ENCODE measurements at places on chromosomes 16 and 17. TPM values are rescaled to one million over a fixed set of nuclear protein-coding genes. Genes with fewer than 3 reads are reported as not detected.

Gene HSPB9
- not detected for total RNA-seq

Gene MMP25
- 1.2 TPM for total RNA-seq

DNA sequence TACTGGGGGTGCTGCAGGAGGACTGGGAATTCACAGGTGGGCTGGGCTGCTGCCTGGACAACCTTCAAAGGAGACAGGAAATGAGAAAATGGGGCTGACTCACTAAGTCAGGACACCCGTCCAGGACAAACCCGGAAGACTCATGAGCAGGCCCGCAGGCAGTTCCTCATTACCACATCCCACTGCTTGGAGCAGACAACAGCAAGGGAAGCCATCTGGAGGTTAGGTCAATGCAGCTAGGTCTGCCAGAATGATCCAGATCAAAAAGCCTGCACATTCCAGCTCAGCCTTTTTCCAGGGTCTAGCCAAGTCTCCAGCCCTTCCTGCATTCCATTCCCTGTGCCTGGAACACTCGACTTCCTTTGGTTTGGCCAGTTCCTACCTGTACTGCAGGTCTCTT lies 536.5 kb upstream of the CDH11 start:
- no peak for DNase-seq

GRCh38 chr17:40563220-40564052 lies 1.8 kb downstream of the CCR7 start:
- DNase-seq, result no peak
